ENCODE measurements at places on chromosomes 12 and 14.

- DNase-seq, result no peak
Observed at GRCh38 chr14:61151251-61151650, 129.9 kb downstream of the TMEM30B start.

DNA sequence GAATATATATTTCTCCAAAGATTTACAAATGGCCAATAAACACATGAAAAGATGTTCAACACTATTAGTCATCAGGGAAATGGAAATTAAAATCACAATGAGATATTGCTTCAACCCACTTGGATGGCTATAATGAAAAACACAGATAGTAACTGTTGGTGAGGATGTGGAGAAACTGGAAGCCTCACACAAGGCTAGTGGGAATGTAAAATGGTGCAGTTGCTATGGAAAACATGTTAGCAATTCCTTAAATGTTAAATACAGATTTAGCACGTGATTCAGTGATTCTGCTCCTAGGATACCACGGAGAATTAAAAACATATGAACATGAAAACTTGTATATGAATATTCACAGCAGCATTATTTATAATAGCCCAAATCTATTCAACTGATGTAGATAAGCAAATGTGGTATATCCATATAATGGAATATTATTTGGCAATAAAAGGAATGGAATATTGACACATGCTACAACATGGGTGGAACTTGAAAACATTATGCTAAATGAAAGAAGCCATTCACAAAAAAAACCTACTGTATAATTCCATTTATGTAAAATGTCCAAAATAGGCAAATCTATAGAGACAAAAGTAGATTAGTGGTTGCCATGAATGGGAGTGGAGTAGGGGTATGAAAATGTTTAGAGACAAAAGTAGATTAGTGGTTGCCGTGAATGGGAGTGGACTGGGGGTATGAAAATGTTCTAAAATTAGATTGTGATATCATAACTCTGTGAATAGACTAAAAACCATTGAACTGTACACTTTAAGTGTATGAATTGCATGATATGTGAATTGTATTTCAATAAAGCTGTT, 227.1 kb upstream of the DDHD1 start:
- DNase-seq, result no peak

DNA sequence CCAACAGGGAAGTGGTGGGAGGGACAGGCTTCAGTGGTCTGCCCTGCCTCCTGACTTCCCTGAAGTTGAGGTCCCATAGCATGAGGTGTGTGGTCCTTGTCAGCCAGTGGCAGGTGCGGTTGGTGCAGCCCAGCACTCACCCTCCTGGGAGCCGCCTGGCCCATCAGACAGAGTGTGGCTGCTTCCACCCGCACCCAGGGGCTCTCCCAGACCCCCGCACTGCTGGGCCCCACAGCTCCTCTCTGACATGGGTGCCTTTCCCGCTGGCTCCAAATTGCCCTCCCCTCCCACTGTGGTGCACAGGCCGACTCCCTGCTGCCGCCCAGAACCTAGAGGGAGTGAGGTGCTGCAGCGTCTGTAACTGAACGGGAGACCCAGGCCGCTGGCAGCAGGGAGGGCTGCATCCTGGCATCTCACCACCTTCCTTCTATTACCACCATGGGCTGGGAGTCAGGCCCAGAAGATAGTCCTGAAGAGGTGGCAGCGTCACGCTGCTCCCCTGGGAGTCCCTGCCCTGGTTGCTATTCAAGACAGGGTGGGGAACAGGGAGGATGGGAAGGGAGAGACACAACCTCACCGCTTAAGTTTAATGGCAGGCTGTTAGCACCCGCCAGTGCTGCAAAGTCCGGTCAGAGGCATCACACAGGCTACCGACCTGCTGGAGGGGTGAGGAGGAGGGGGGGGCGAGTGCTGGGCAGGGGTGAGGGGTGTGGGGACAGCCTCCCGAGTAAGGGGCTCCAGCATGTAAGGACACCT, 180.6 kb upstream of the PRMT8 start:
- no peak for DNase-seq

DNA sequence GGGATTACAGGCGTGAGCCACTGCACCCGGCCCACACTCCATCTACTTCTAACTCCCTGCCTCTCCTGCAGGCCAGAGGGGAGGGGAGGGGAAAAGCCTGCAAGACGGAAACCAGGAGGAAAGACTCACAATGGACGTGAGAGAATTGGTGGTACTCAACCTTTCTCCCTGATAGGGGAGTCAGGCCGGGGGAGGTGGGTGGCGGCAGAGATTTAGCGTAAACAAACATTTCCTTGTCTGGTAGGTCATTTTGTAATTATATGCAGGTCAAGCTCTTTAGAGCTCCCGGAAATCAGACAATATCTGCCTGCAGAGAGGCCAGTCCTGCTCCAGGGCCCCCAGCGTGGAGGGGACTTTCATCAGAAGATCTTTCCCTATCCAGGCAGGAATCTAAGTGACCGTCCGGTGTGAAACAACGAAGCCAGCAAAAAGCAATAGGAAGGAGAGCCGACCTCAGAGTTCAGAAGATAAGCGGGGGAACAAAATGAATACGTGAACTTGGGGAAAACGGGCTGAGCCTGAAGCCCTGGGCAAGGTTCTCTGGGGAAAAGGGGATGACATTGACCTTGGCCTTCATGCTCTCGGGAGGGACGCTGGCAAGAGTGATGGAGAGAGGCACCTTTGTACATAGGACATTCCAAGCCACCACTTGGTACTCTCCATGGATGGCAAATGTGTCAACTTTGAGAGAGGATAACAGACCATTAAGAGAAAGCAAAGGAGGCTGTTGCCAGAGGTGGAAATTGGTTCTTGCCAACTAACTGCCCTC, 62.3 kb downstream of the SPRING1 start:
- no peak for DNase-seq

DNA sequence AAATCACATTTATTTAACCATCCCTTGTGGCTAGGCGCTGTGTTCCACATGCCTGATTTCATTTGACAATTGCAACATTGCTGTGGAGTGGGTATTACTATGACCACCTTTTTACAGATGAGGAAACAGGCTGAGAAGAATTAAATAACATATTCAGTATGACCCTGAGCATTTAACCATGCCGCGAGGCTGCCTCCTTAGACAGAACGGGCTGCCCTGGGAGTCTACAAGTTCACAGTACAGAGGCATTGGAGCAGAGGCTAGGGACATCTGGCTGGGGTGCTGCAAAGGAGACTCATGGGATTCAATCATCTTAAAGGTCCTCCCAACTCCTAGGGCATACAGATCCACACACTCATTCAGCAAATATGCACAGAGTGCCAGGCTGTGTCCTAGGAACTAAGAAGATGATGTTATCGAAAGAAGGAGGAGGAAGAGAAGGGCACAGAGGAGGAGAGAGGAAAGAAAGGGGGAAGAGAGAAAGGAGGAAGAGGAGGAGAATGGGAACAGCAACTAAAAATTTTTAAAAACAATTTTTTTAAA, 164.7 kb upstream of the CCND2 start:
- no peak for DNase-seq

DNA sequence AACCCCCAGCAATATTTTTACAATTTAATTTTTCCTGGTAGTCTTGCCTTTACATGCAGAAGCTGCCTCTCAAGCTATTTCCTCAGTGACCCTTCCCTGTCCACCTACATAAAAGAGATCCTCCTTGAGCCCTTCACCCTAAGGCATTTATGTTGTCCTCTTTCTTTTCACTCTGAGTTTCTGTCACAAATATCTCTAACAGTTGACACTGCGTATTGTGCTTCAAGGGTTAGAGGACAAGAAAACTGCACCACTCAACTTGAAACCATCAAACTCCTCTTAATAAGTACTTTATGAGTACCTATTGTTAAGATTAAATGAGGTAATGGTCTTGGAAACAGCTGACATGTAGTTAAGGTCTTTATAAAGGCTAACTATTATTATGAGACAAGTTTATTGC, 557.7 kb downstream of the TRHDE start:
- DNase-seq, result no peak

DNA sequence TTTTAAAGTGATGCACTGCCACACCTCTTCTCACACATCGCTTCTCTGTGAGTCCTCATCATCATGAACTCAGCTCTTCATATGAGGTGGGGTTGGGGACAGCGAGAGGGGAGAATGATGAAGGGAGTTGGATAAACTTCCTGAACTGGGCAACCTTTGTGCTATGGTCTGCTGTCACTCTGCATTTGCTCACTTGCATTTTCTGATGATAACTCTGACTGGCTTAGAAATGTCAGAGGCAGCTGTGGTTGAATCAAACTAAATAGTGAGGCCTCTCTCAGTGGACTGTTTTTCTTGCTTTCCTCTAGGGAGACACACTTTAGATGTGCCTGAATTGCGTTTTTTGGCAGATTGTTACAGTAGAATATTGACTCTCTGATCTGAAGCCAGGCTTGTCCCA, 55.2 kb upstream of the NFKBIA start:
- no peak for DNase-seq

DNA sequence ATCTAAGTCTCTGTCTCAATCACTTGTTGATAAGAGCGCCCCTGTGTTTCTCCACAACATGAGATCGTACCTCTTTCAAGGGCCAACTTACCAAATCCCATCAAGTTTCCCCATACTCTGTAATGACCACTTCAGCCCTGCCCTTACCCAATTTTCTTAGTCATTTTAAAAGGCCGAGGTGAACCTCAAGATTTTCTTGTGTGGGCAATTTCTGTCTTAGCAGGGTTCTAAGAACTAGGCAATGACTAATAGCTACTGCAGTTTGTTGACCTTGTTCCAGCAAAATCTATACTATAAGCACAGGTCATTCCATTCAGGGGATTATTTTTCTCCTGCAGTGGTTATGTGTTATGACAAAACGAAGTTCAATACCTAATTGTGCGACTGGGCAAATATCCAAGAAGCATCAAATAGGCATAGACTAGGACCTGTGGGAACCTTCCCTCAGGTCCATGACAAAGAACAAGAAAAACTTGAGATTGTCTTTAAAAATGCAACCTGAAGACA, 359.8 kb downstream of the PCNX1 start:
- DNase-seq, result no peak

DNA sequence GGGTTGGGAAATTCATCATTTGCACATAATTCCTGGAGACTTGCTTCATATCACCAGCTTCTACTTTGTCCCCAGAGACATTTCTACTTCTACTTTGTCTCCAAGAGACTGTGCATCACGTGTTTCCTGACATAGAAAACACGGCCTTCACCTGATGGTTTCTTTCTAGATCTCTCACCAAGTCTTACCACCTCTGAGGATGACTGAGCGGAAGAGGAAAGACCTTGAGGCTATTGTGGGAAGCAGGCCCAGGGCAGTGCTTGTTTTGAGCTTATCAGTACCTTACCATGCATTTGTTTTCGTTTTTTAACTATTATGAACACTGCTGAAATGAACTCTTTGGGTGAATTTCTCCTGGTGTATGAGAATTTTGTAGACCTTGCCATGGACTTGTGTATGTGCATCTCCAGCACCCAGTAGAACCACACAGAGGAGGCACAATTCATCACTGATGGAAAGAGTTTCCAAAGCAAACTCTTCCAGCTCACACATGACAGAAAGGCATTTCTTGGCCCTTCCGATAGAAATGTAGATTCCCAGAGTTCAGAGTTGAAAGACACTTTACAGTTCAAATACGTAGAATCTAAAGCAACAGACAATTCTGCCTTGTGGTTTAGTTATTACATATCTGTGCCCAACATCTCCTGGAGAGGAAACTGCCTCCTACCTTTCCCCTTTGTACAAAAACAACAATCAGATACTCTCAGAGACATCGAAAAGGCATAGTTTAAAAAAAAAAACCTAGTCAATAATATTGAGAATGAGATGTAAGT, 434.7 kb downstream of the FUT8 start:
- DNase-seq, result no peak

- DNase-seq, result no peak
Observed at GRCh38 chr12:64747695-64748094, 11.5 kb downstream of the GNS start.

DNA sequence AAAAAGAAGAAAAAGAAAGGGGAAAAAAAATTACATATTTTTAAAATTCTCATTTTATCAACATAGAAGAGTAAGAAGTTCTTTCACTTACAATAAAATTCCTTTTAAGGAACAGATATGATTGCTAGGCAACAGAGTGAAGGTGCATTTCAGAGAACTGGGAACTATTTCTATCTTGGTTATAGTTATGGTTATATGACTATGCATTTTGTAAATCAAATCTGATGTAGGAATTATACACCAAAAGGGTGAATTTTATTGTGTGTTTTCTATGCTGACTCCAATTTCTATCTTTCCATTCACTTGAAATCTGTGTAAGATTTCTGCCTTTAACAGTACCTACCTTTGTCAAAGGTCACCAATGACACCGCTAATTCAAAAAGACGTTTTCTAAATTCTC, 50.1 kb downstream of the HNRNPC start:
- no peak for DNase-seq

DNA sequence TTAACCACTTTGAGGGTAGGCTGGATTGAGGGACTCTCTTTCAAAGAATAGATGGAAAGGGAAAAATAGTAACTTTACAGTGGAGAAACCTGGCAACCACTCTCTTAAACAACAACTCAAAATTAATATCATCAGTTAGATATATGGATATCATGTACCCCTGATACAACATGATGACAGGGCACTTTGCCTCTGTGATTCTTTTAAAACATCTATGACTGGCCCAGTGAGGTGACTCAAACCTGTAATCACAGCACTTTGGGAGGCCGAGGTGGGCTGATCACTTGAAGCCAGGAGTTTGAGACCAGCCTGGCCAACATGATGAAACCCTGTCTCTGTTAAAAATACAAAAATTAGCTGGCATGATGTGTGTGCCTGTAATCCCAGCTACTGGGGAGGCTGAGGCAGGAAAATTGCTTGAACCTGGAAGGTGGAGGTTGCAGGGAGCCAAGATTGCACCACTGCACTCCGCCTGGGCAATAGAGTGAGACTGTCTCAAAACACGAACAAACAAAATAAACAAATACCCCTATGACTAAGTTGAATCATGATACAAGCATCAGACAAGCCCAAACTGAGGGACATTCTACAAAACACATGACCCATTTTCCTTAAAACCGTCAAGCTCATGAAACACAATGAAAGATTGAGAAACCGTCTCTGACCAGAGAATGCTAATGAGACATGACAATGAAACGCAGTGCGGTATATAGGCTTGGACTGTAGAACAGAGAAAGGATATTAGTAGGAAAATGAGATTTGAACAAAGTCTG, 26.4 kb upstream of the SLC7A8 start:
- DNase-seq, result no peak
